Femur (tissue), 1 donor: ENCODE measurements at places on chromosomes 12 and 14.

GRCh38 chr14:85280074-85280473, 249.9 kb upstream of the FLRT2 start:
- no peak for DNase-seq

DNA sequence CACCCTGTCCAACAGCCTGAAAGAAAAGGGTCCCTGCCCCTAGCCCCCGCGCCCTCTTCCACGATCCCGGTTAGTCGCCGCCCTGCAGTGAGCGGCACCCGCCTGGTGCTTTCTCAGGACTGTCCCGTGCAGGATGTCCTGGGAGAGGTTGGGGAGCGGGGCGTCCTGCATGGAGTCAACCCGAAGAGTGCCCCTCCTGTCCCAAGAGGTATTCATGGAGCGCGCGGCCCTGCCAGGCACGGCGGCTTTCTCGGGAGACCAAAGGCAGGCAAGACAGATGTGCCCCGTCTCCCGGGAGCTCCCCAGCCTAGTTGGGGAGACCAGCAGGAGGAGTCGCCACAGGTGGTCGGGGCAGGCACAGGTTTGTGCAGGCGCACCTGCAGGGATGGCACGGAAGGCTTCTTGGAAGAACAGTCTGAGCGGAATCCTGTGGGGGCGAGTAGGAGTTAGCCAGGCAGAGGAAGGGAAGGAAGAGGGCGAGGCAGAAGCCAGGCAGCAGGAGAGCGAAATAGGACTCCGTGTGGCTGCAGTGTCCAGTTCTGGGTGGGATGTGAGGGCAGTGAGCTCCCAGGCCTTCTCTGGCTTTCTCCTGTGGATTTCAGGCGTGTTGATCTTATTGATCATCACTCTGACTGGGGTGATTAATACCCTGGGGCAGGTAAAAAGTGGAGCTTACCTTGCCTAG, 723 bp downstream of the SIVA1 start:
- DNase-seq, result no peak

GRCh38 chr12:120126635-120127005, 10.1 kb upstream of the RAB35 start:
- DNase-seq, result peak; percentile 44

- peak; percentile 69 for DNase-seq
These were observed 77.9 kb downstream of the TMEM30B start for GRCh38 chr14:61203081-61203753.

GRCh38 chr12:100199023-100199346, 1.6 kb upstream of the ACTR6 start:
- DNase-seq, result no peak

GRCh38 chr12:23083267-23083666, 458.3 kb downstream of the ETNK1 start:
- no peak for DNase-seq

- DNase-seq, result no peak
These were observed 234.4 kb upstream of the PRKD1 start for GRCh38 chr14:30162066-30162465.

- no peak for DNase-seq
These were observed 5.0 kb downstream of the CMTM5 start for GRCh38 chr14:23381871-23382270.

GRCh38 chr12:62190689-62191490, 69.3 kb upstream of the USP15 start:
- DNase-seq, result no peak

DNA sequence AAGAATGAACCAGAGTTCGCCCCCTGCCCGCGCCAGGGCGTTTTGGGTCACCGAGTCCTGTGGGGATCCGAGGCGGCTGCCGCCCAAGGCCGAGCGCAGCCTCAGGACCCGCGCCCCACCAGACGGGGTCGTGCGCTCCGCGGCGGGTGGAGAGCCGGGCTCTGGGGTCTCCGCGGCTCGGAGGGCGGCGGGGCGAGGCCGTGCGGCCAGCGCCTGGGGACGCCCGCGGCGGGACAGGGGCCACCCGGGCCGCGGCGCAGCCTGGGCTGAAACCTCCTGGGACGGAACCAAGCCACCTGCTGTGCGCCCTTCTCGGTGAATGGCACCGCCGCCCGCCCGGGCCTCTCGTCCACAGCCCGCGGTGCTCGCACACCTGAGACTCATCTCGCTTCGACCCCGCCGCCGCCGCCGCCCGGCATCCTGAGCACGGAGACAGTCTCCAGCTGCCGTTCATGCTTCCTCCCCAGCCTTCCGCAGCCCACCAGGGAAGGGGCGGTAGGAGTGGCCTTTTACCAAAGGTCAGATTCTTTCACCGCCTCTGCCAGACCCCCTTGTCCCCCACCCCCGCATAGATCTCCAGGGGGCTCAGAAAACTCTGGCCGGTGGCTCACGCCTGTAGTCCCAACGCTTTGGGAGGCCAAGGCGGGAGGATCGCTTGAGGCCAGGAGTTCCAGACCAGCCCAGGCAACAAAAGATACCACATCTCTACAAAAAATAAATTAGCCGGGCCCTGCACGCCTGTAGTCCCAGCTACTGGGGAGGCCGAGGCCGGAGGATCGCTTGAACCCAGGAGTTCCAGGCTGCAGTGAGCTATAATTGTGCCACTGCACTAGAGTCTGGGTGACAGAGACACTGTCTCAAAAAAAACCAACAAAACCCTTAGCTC, 901 bp downstream of the B3GNT4 start:
- no peak for DNase-seq

- no peak for DNase-seq
These were observed 5.3 kb downstream of the ISCU start for GRCh38 chr12:108567406-108568337.

GRCh38 chr12:71160585-71160984, 2.8 kb upstream of the TSPAN8 start:
- no peak for DNase-seq

DNA sequence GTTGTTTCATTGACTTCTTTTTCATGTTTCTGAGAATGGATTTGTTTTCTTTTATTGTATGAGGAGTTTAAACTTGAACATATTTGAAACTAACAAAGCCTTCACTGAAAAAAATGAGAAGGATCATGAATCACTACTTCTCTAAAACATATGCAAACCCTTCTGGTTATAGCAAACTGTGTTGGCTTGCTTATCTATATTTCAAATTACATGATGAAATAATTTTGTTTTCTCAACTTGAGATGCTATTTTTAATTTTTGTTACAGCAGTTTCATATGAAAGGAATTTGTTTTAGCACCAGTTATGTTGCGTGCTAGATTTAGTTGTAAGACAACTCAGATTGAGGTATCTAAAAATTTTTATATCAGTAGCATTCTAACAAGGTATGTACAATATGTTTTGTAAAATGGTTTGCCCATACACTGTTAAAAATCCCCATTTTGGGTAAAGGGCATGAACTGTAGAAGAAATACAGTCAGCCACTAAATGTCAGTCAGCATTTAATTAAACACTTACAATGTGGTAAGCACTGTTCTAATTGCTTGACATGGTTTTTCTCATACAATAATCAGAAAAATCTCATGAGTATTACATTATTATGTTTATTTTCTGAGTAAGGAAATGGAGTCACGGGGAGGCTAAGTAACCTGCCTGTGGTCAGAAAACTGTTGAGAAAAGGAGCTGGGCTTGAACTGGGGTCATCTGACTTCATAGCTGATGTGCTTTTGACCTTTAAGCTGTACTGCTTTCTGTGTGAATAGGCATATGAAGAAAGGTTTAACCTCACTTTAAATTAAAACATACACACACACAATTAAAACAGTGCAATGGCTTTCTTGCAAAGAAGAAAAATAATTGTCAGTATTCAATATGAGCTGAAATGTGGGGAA, 105.7 kb downstream of the PLEKHA5 start:
- no peak for DNase-seq

DNA sequence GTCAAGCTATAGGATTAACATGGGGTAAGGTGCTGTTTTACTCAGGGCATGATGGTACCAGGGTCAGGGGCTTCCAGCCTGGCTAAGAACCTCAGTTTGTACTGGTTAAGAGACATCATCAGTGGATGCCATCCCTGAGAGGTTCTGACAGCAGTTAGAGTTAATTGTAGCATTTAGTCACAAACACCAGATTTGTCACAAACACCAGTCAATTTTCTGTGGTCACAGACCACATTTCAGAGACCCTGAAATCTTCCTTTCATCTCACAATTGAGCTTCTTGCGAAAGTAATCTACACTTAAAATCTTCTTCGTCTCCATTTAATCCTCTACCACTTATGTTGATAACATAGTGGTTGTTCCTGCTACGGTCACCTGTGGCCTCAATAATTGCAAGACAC, 143.0 kb upstream of the EGLN3 start:
- no peak for DNase-seq

- no peak for DNase-seq
These were observed 261.7 kb downstream of the LRFN5 start for GRCh38 chr14:41868396-41868795.
